Mesothelial cell of epicardium (in vitro differentiated cells): ENCODE measurements at places on chromosomes 7 and 10.

DNA sequence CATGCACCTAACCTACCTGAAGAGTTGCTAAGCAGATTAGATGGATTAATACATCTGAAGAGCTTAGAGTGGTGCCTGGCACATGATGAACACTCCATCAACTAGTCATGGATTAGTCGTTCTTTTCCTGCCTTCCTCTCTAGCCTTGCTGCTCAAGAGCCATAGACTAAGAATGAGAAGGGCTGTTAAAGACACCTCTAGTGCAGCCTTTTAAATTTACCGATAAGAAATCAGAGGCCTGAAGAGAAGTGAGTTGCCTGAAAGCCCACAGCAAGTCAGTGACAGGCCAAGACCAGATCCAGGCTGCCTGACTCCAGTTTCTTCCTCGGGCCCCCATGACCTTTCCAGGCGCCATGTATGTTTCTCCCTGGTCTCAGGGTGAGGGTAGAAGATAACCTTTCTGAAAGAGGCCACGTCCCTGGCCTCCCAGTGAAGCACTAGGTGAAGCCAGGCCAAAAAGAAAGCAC lies 6.5 kb downstream of the TSPAN15 start:
- H3K4me3 ChIP-seq: no peak overlapping the region
- peaks cover 6% of the 10 kb centered on the region for H3K4me1 ChIP-seq
- peaks cover 2% of the 10 kb centered on the region for H3K27me3 ChIP-seq
- no peaks in the 10 kb centered on the region for H3K36me3 ChIP-seq
- peak overlapping the region; percentile 50 for H3K27ac ChIP-seq

- H3K36me3 ChIP-seq: no peaks in the 10 kb centered on the region
- no peaks in the 10 kb centered on the region for H3K27me3 ChIP-seq
- peaks cover 64% of the 10 kb centered on the region for H3K4me1 ChIP-seq
- H3K4me3 ChIP-seq: peak overlapping the region; percentile 86
- H3K27ac ChIP-seq: peak overlapping the region; percentile 88
- no peak for DNase-seq
These were observed 1.6 kb downstream of the DNMBP start for GRCh38 chr10:100008142-100008522.

DNA sequence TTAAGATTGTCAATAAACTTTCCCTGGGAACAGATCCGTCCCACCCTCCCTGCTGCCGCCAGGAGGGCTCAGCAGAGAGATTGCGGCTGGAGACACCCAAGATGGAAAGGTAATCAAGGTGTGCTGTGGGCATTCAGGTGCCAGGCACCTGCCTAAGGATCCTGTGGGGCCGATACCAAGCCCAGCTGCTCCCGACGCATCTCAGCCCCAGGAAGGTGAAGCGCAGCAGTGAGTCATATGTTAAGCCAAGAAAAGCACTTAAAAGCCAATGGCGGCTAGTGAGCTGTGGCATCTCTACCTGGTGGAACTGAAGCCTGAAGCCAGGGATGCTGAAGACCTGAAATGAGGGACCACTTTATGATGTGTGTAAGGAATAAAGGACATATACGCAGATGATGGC lies 6.1 kb downstream of the WDR86 start:
- H3K27me3 ChIP-seq: no peaks in the 10 kb centered on the region
- H3K36me3 ChIP-seq: peaks cover 8% of the 10 kb centered on the region
- DNase-seq: no peak
- peaks cover 71% of the 10 kb centered on the region for H3K4me1 ChIP-seq

GRCh38 chr10:117268258-117268657 lies 27.3 kb downstream of the SLC18A2 start:
- no peak for DNase-seq
- H3K27me3 ChIP-seq: no peaks in the 10 kb centered on the region
- H3K27ac ChIP-seq: no peak overlapping the region
- H3K36me3 ChIP-seq: no peaks in the 10 kb centered on the region
- H3K4me3 ChIP-seq: no peak overlapping the region

- DNase-seq: peak; percentile 61
- peak overlapping the region; percentile 63 for H3K4me3 ChIP-seq
- no peaks in the 10 kb centered on the region for H3K27me3 ChIP-seq
- peak overlapping the region; percentile 97 for H3K27ac ChIP-seq
- no peaks in the 10 kb centered on the region for H3K36me3 ChIP-seq
These were observed 232.5 kb downstream of the SKIDA1 start for GRCh38 chr10:21292763-21293517.

GRCh38 chr10:49254556-49255318 lies 44.2 kb upstream of the C10orf71 start:
- H3K27me3 ChIP-seq: peaks cover 14% of the 10 kb centered on the region
- H3K4me1 ChIP-seq: no peaks in the 10 kb centered on the region
- no peaks in the 10 kb centered on the region for H3K36me3 ChIP-seq

GRCh38 chr10:86689146-86689545 lies 20.8 kb downstream of the LDB3 start:
- H3K4me1 ChIP-seq: peaks cover 20% of the 10 kb centered on the region
- H3K4me3 ChIP-seq: no peak overlapping the region
- H3K27me3 ChIP-seq: peaks cover 2% of the 10 kb centered on the region
- no peak overlapping the region for H3K27ac ChIP-seq
- no peak for DNase-seq

- no peaks in the 10 kb centered on the region for H3K27me3 ChIP-seq
- no peak overlapping the region for H3K4me3 ChIP-seq
- peaks cover 12% of the 10 kb centered on the region for H3K36me3 ChIP-seq
- H3K4me1 ChIP-seq: no peaks in the 10 kb centered on the region
- H3K27ac ChIP-seq: no peak overlapping the region
These were observed 306.6 kb upstream of the LRGUK start for GRCh38 chr7:133820584-133820983.

DNA sequence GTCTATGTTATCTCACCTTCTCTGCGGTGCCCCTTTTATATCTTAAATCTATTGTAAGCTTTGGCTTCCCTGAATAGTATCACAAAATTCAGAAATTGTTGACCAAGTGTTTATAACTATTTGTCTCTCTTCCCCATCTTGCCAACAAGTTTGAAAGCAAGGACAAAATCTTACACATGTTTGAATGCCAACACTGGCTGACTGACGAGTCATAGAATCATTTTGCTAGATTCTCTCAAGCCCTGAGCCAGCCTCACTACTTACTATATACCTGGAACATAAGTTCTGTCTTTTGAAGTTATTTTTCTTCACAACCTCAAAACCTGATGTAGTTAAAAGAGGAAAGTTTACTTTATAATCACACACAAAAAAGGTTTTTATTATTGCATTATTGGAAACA lies 700.7 kb downstream of the PHTF2 start:
- no peak overlapping the region for H3K27ac ChIP-seq
- H3K4me1 ChIP-seq: no peaks in the 10 kb centered on the region
- H3K27me3 ChIP-seq: peaks cover 5% of the 10 kb centered on the region
- no peak for DNase-seq
- peaks cover 5% of the 10 kb centered on the region for H3K36me3 ChIP-seq

DNA sequence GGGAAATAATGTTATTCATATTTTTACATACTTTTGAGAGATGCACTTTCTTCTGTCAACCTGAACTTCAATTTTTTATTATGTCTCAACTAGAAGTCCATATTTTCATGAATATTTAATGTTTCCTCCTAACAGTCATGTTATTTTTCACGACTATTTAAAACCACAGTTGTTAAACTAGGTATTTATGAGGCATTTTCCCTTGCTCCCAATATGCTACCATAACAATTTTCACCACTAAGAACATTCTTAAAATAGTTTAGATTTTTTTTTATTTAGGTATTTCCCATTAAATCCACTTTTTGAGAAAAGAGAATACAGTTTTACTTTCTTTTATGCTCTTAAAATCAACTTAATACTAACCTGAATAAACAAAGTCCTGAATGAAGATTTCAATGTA lies 89.4 kb downstream of the JAZF1 start:
- H3K27me3 ChIP-seq: no peaks in the 10 kb centered on the region
- H3K36me3 ChIP-seq: no peaks in the 10 kb centered on the region
- DNase-seq: no peak
- peaks cover 12% of the 10 kb centered on the region for H3K4me1 ChIP-seq

DNA sequence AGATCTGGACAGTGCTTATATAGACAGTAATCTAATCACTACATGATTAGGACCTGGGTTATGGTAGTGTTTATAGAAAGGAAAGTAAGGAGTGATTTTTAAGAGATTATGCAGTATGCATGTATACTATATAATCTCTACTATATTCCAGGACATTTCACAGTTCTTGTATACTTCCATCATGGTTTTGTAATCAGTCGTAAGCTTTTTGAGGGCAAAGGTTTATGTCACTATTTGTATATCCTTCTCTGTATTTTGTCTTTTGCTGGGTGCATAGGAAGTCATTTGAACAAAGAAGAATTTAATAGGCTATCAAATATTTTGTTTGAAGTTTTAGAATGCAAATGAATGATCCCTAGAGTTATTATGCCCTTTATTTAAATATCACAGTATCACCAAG lies 39.2 kb downstream of the RSBN1L start:
- no peak for DNase-seq
- H3K27ac ChIP-seq: no peak overlapping the region
- H3K36me3 ChIP-seq: peaks cover 7% of the 10 kb centered on the region
- H3K27me3 ChIP-seq: no peaks in the 10 kb centered on the region
- no peak overlapping the region for H3K4me3 ChIP-seq
- H3K4me1 ChIP-seq: peaks cover 11% of the 10 kb centered on the region

DNA sequence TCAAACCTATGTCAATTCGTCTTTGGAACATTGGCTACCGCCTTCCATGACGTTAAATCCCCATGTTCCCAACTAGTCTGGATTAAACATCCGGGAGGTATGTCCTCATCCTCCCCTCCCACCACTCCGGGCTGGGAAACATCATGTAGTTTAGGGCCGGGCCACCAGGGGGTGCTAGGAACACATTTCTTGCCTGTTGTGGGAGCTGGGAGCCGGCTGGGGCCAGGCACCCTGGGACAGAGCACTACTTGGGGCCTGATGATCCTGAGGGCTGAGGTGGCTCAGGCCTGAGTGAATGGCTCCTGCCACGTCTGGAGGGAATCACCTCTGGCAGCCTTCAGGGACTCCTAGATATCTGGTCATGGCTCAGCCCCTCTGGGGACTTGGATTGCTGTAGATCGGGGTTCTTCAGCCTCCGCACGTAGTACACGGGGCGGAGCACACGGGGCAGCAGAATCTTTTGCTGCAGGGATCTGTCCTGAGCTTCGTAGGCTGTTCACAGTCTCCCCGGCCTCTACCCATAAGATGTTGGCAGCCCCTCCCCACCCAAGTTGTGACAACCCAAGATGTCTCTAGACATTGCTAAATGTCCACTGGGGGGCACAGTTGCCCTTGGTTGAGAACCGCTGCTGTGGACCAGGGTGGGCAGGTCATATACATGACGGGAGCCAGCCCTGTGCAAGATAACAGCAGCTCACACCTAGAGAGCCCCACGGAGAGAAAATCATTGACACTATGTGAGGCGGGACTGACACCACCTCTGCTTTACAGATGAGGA lies 141.2 kb upstream of the ZNF716 start:
- no peak overlapping the region for H3K27ac ChIP-seq
- no peaks in the 10 kb centered on the region for H3K27me3 ChIP-seq
- peaks cover 4% of the 10 kb centered on the region for H3K36me3 ChIP-seq

DNA sequence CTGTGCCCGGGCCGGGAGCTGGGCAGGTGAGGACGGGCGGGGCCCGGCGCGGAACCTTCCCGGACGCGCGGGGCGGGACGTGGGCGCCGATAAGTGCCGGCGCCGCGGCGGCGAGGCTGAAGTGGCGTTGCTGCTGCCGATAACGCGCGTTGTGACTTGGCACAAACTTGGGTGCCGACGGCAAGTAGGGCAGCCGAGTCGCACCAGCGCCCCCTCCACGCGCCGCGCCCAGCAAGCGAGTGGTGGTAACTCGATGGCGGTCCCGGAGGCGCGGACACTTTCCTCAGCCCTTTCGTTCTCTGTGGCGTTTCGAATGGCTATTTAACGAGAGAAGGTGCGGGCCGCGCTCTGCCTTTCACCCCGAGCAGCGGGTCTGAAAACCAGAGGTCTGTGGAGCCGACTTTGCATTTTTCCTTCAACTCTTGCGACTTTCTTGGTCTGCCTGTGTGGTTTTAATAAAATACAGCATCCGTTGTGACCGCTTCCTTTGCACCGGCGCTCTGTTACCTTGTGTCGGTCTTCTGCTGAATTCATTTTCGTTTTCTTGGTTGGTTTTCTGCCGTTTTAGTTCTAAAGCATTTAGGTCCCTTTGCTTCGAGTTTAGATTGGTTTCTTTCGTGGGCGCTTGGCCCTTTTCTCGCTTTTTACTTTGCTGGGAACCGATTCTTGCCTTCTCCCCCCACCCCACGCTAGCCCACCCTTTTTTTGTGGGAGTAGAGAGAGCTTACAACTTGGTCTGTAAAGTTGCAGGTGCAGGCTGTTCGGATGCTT lies 701 bp downstream of the STK17A start:
- peaks cover 3% of the 10 kb centered on the region for H3K27me3 ChIP-seq
- H3K36me3 ChIP-seq: peaks cover 2% of the 10 kb centered on the region
- peak; percentile 78 for DNase-seq
- H3K4me3 ChIP-seq: peak overlapping the region; percentile 87

DNA sequence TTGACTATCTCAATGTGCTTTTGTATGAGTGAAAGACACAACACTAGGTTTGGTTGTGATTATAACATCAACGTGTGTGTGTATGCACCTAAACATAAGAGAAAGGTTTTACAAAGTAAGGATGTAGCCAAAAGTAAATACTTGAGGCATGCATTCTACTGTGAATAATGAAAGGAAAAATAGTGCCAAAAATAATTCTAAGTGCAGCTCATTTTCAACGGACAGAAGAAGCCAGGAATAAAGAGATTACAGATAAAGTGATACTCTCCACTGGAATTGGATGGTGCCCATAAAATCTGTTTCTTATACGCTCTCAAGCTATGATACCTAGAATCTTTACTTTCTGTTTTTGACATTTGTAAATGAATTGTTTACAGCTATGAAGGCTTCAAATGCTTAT lies 135.0 kb upstream of the TMEM72 start:
- H3K27ac ChIP-seq: no peak overlapping the region
- no peaks in the 10 kb centered on the region for H3K4me1 ChIP-seq
- H3K4me3 ChIP-seq: no peak overlapping the region
- no peaks in the 10 kb centered on the region for H3K27me3 ChIP-seq

GRCh38 chr10:88931548-88931947 lies 21.0 kb downstream of the ACTA2 start:
- DNase-seq: no peak
- H3K36me3 ChIP-seq: no peaks in the 10 kb centered on the region
- H3K27me3 ChIP-seq: no peaks in the 10 kb centered on the region
- H3K4me1 ChIP-seq: peaks cover 27% of the 10 kb centered on the region
- no peak overlapping the region for H3K27ac ChIP-seq

DNA sequence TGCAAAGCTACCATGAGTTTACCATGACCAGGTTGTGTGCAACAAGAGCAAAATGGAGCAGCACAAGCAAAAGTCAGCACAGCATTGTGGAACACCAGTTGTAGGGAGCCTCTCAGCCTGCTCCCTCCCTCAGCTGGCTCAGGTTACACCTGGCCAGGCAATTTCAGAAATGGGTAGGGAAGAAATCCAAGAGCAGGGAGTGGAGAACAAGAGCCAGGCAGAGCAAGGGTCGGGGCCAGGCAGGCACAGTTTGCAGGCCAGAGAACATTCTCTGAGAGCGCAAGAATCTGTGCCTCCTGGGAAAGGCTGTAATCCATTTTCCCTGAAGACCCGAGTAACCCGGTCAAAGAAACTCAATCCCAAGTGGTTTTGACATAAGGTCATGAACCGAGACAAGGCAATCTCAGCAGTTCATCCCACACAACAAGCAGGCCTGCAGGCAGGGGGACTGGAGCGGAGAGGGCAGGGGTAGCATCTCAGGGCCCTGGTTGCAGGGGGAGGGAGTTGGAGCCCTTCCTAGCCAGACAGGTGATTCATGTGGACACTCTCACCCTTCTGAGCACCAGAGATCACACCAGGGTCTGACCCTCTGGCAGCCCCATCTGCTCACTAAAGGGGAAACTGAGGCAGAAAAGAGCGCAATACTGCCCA lies 258.4 kb downstream of the PLXNA4 start:
- no peaks in the 10 kb centered on the region for H3K36me3 ChIP-seq
- peaks cover 82% of the 10 kb centered on the region for H3K27me3 ChIP-seq
- peaks cover 6% of the 10 kb centered on the region for H3K4me1 ChIP-seq
- no peak overlapping the region for H3K27ac ChIP-seq
